ENCODE measurements at places on chromosomes 4 and X. TPM values are rescaled to one million over a fixed set of nuclear protein-coding genes. Genes with fewer than 3 reads are reported as not detected.

Gene AMOT
- total RNA-seq, result 9.9 TPM

GRCh38 chr4:150570862-150571261, 11.1 kb upstream of the MAB21L2 start:
- DNase-seq, result no peak

DNA sequence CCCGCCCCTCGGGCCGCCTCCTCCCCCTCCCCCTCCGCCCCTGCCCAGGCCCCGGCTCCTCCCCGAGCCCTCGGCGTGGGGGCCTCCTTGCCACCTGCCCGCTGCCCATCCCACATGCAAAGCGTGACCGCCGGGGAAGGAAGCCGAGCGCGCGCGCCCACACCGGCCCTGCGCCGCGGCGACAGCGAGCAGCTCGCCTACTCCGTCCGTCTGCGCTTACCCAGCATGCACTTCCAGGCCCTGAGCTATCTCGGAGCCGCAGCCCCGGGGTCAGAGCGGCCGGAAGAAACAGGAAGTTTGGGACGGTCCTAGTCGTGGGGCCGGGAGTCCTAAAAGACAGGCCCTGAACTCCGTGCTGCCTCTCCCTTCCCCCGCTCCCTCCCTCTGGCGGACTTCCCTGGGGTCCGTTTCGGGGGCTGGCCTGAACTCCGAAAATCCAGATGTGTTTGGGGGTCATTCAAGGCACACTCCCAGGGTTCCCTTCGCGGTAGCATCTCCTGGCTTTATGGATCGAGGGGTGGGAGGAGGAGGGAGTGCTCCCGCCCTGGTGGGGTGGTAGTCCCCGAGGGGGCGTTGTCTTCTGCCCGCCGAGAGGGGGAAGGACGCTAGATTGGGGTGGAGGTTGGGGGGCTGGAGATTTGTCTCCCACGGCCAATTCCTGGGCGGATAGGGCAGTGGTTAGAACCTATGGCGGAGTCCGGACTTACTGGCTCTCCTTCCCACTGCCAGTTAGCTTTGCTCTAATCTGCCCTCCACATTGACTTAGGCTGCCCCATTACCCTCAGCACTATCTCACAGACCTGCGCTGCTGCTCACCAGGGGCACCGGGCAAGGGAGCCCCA, 25.0 kb upstream of the BCORL1 start:
- DNase-seq, result no peak

Gene KANTR
- 28.1 TPM for total RNA-seq

Gene PRAF2
- 6.2 TPM for total RNA-seq

DNA sequence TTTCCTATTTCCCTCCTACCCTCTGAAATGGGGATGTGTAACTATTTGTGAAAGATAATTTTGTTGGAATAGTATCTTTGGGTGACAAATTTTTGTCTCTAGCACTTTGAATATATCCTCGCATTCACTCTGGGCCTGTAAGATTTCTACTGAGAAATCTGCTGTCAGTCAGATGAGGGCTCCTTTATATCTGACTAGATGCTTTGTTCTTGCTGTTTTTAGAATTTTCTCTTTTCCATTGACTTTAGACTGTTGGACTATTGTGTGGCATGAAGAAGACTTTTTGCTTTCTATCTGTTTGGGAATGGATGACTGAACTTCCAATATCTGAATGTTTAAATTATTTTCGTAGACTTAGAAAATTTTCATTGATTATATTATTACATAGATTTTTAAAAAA, 54.2 kb upstream of the GRID2 start:
- DNase-seq, result no peak

DNA sequence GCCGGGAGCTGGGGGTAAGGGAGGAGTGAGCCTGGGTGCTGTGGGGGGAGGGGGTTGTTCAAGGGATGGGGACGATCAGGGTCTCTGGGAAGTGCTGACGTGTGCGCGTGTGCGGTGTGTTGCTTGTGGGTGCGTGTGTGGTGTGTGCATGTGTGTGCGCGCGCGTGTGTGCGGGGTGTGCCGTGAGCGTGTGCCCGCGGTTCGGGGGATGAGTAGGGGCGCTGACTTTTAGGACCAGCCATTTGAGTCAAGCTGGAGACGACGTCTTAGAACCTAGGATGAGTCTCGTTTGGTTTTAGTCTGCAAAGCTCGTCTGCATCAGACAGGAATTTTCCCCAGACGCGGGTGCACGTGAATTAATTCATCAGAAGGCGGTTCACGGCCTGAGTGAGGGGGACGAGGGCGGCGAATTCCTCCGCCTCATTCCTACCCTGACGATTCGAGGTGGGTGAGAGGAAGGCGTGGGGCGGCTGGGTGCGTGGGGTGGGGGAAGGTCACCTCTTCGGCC, 950 bp upstream of the TMEM271 start:
- no peak for DNase-seq

GRCh38 chrX:130719413-130719812, 183.6 kb downstream of the ENOX2 start:
- DNase-seq, result no peak

Data from lower leg skin (tissue), 4 donors.